ENCODE measurements at places on chromosomes 16 and 17.

DNA sequence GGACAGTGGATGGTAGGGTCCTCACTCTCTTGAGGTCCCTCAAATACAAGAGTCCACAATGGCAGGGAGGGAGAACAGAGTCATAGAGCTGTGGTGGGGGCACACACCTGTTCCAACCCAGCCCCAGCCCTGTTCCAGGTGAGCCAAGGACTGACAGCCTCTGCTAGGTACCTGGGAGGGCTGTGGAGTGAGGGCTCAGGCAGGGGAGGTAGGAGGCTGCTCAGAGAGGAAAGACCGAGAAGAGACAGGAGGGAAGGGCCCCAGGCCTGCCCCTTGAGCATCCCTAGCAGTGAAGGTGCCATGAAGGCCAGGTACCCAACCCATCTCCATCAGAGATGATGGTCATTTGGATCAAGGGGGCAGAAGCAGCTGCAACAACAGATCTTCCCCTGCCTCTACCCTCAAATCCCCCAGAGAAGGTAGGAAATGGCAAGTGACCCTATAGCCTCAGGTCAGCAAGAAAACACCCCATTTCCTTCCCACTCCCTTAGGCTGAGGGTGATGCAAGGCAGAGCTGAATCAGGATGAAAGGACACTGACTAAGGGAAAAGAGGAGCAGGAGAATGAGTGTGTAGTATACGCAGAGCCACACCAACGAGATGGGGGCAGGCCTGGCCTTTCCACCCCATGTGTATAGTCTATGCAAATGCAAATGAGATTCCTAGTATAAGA lies 28.6 kb downstream of the CD300LG start:
- no peak for DNase-seq

- DNase-seq, result no peak
Observed at GRCh38 chr17:32159586-32160438, 17.5 kb downstream of the RHOT1 start.

GRCh38 chr16:23274968-23275367 lies 27.1 kb upstream of the SCNN1B start:
- no peak for DNase-seq

GRCh38 chr17:81722184-81723120 lies 10.4 kb downstream of the SLC25A10 start:
- DNase-seq, result no peak
